Stimulated activated CD4-positive, alpha-beta T cell treated with anti-CD3 and anti-CD28 coated beads, Interleukin-2, amount 100 ng/mL, for 48 hours (primary cell): ENCODE measurements at places on chromosomes 12 and 14.
A peak's percentile ranks its signal among the peaks of the same experiment; 100 is the strongest.

- DNase-seq: no peak
Measured at GRCh38 chr12:21925296-21925913, 15.8 kb downstream of the ABCC9 start.

DNA sequence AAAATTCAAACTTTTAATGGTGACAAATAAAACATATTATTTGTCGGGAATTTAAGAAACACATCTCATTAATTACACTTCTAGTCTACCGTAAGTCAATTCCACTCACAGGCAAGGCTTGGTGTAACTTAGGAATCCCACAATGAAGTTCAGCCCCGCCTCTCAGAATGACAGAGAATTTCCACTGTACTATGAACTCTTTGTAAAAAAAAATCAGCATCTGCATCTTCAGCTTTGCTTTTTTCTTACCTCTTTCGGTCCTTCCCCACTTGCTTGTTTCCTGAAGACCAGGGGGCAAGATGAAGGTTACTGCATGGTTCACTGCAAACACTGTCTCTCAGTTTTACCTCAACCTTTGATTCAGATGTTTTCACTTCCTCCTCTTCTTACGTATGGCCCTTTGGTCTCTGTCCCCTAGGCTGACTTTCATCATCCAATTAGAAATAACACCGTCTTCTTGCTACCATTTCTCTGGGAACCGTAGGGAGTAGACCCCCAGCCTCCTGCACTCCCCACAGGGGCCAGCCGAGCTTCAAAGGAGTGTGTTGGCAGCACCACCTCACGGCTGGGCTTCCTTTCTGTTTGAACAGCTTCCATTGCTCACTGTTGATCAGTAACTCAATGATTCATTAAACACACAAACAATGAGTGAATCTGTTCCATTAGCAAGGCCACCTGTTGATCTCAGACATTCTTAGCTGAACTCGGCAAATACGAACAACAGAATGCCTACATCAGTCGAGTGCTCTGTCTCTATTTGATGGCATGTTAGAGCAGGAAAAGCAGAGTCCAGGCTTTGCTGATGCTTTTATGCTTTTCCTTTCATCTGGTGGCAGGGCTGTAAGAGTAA lies 343.0 kb downstream of the BMP4 start:
- DNase-seq: no peak

- DNase-seq: no peak
Measured at GRCh38 chr14:104799244-104800014, 1.5 kb upstream of the ZBTB42 start.

DNA sequence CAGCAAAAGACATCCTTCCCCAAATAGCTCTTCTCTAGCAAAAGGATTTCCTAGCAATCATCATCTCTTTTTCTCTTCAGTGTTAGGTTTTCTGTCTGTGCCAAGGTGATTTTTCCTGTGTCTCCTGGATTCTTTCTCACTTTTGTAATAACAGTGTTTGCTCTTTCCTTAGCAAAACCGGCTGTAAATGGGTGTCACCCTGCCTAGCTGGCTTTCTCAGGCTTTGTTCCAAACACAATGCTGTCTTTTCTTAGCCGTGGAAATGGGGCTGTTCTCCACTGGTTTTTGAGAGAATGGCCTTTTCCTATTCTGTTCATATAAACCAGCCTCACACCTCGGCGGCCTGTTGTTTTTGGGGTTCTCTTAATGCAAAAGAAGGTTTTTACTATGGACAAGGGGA lies 21.9 kb downstream of the JDP2 start:
- DNase-seq: no peak

DNA sequence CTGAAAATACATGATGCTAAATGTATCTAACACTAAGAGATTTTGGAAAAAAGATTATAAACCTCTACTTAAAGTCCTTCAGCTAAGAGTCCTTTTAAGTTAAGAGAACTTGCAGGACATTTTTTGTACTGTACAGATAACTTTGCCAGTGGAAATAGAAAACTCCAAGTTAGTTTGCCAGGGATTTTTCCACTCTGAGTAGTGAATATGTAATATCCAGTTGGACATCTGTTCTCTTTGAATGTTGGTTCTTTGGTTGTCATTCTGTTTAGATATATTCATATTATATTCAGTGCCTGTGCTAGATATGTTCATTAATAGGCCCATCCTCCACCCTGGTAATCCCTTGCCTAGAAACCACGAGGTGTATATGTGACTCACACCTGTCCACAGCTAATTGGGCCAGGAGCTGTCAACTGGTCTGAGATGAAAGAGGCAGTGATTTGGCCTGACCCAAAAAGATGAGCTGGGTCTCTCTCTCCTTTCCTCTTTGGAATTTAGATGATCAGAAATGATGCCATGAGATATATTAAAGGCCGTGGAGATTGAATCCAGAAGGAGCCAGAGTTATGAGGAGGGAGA lies 261.0 kb upstream of the LRIG3 start:
- no peak for DNase-seq

DNA sequence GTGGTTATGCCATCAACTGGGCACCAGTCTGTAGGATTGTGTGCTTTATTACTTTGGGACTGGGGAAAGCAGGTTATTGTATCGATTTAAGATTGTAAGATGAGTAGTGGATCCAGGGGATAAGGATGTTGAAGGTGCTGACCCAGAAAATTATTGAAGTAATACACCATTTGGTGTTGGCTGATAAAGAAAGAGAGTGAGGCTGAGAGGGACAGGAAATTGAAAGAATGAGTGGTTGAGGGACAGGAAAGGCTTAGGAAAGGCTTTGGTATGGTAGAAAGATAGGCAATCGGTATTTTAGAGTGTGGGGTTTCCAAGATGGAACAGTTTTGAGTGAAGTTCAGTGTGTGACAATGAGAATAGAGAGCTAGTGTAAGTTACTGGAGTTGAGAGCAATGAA lies 12.3 kb downstream of the PPHLN1 start:
- DNase-seq: no peak

GRCh38 chr12:120230326-120230973 lies 29.5 kb upstream of the RPLP0 start:
- no peak for DNase-seq

GRCh38 chr14:96078625-96079016 lies 39.5 kb downstream of the C14orf132 start:
- no peak for DNase-seq

DNA sequence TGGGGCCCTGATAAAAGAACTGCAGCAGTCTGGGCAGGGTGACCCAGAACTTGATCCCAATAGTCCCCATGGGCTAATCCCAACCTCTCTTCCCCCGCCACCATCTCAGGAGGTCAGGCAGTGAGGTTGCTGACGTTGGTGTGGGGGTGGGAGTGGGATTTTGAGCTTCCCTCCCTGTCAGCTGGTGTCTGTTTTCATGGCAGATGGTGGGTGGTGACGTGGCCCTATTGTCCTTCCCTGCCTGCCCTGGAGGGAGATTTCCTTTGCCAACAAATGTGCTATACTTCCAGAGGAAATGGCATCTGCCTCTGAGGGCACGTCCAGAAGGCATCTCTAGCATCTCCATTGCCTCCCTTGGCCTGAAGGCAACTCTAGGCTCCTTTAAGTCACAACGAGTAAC lies 37.7 kb downstream of the NEUROD4 start:
- no peak for DNase-seq

DNA sequence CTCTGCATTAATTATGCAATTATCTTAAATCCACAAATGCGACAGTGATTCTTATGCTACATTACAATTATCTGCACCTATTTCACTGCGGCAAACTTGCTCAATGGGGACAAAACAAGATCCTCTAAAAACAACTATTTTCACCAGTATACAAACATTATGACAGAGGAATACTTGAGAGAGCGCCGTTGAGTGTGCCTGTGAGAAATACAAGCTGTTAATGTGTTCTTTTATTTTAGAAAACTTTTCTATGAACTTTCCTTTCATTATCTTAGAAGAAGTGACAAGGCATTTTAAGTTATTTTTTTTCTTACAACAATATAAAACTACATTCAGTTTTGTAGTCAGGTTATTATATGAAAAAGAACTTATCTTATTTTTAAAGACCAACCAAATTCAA lies 1247.0 kb downstream of the FSCB start:
- no peak for DNase-seq

- DNase-seq: no peak
Measured at GRCh38 chr14:66072190-66073084, 413.7 kb upstream of the CCDC196 start.

DNA sequence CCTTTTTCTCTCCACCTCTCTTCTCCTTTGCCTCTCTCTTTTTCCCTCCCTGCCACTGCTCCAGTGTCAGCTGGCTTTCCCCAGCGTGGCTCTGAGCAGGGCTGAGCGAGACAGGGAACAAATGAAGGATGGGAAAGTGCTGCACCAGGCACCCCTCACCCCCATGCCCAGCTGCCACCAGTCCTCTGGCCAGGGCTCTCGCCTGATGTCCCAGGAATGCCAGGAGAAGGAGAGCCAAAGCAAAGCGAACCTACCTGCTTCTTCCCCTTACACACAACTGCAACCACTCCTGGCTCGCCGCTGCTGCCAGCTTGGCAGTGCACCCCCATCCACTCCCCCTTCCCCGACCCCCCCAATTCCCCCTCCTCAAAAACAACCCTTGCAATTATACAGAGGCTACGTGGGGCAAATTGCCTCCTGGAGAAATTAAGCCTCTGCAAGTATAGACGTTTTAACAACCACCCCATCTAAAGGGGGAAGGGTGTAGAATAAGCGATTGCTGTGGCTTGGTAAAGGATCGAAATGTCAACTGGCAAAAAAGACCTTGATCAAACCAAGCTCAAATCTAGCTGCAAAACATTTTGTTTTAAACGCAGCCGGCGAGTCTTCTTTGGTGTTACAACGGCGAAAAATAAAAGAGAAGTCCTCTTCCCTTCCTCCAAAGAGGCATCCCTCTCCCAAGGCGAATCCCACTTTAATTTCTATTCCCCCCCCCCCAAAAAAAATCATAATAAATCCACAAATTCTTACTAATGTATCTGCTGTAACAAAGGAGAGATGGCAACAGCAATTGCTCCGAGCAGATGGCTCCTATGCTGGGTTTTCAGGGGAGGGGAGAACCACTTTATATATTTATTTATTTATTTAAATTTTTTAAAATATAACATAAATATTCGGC lies 2.9 kb downstream of the BCL11B start:
- no peak for DNase-seq

- no peak for DNase-seq
Measured at GRCh38 chr12:104858611-104859543, 99.2 kb downstream of the SLC41A2 start.

GRCh38 chr12:53701518-53702264 lies 25.6 kb downstream of the CALCOCO1 start:
- DNase-seq: peak; percentile 75

DNA sequence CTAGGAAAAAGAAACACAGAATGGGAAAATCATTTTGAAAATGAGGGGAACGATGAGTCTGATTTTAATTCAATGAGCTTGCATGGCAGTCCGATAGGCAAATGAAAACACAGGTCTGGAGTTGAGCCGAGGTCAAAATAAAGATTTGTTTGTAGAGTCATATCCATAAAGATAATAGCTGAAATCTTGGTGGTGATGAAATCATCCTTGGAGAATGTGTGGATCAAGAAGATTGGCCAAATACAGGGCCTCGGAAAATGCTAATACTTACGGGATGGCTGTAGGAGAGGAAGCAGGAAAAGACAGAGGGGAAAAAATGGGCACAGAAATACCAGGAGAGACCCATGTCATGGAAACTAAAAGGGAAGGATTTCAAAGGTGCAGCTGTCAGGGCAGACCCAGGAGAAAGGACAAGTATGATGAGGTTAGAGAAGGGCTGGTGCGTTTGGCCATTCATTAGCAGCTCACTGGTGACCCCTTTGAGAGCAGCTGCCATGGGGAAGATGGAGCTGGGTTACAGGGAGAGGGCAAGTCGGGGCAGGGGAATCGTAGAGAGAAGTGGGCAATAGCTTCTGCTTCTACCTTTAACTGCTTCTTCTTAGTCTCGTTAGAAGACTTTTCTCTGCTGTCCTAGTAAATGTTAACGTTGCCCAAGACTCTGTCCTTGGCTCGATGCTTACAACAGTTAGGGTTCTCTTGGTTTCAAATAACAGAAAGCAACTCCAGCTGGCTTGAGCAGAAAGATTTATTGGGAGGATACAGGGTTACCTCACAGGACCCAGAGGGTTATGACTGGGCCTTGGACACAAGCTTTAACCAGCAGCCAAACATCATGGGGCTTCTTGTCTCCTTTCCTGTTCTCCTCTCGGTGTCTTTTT lies 161.8 kb downstream of the EFCAB11 start:
- no peak for DNase-seq

DNA sequence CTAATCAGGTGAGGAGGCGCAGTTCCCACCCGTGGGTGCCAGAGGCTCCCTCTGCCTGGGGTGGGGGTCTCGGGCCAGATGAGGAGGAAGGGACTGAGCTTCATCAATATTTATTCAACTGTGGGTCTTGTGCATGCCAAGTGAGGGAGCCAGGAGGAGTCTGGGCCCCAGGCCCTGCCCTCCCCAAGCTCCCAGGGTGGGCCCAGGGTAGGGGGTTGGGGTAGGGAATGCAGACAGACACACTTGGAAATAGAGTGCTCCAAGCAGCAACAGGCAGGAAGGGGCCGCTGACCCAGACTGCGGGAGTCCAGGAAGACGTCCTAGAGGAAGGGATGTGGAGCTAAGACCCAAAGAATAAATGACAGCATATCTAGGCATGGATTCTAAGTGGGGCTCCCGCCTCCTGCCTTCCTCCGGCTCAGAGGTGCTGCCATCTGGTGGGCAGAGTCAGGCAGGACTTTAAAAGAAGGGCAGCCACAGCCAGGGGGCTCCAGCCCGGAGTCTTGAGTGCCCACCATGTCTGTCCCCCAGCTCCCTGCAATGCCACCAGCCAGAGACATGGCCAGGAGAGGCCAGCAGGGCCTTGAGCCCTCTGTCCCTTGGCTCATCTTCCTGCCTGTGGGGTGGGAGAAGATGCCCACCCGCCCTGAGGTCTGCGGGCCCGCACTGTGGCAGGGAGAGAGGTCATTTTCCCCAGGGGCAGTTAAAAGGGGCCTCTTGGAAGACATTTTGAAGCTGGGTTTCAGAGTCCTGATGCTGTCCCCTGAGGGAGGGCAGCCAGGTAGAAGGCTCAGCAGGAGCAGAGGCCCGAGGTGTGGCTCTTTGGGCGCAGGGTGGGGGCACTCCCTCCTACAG lies 70.1 kb downstream of the PHETA1 start:
- peak; percentile 51 for DNase-seq

GRCh38 chr12:52182898-52183543 lies 8.8 kb downstream of the KRT80 start:
- DNase-seq: no peak

DNA sequence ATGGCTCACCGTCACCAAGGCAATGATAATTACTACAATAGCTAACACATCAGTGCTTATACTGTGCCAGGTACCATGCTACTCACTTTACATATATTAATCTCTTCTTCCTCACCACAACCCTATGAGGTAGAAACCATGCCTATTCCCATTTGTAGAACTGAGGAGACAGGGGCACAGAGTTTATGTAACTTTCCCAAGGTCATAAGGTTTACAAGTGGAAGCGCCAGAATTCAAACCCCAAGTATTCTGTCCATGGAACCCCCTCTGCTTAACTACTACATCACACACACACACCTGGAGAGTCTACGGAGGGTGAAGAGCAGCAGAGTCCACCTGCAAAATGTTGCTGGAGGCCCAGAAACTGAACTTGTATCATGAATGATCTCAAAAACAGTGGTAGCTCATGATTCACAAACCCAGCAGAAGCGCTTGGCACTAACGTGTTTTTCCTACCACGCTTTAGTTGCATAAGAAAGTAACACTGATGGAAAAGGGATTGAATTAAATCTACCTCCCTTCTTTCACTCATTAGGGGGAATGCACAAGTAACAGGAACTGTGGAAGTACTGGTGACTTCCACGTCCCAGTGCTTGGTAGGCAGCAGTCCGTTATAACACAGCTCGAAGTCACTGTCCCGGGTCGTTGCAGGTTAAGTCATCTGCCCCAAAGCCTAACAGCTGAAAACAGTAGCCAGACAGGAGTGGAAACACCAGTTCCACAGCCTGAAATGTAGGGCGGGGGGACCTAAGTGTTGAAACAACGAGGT lies 2.0 kb downstream of the ITPR2 start:
- DNase-seq: no peak
